ENCODE measurements at places on chromosomes 3 and 15.

GRCh38 chr3:182789371-182789770 lies 3.9 kb upstream of the ATP11B start:
- H3K4me3 ChIP-seq: no peak overlapping the region
- no peaks in the 10 kb centered on the region for H3K27me3 ChIP-seq
- peak; percentile 28 for DNase-seq
- H3K36me3 ChIP-seq: no peaks in the 10 kb centered on the region
- no peak overlapping the region for H3K27ac ChIP-seq

DNA sequence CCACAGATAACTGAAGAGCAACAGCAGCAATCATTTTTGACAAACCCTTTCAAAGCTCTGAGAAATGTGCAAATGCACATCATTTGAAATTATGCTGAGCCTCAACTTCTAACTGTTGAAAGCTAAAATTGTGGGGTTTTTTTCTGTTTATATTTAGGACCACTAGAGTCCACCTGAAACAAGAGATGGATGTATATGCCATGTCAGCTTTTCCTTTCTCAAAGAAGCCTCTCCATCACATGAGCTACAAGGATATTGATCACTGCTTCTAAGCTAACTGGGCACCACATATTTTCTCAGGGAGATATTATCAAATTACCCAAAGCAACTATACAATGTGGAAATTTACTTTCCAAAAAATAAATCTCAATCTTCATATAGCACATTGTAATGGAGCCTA lies 498.6 kb upstream of the ZNF385D start:
- no peaks in the 10 kb centered on the region for H3K27me3 ChIP-seq
- H3K27ac ChIP-seq: no peak overlapping the region
- no peaks in the 10 kb centered on the region for H3K4me1 ChIP-seq
- H3K36me3 ChIP-seq: no peaks in the 10 kb centered on the region
- H3K4me3 ChIP-seq: no peak overlapping the region

GRCh38 chr3:149848238-149848637 lies 35.2 kb downstream of the RNF13 start:
- no peaks in the 10 kb centered on the region for H3K4me1 ChIP-seq
- no peaks in the 10 kb centered on the region for H3K27me3 ChIP-seq
- DNase-seq: no peak
- H3K36me3 ChIP-seq: peaks cover 8% of the 10 kb centered on the region
- no peak overlapping the region for H3K27ac ChIP-seq

- peaks cover 7% of the 10 kb centered on the region for H3K27me3 ChIP-seq
- no peaks in the 10 kb centered on the region for H3K36me3 ChIP-seq
- DNase-seq: no peak
- H3K4me1 ChIP-seq: peaks cover 29% of the 10 kb centered on the region
- H3K27ac ChIP-seq: no peak overlapping the region
Observed at GRCh38 chr15:101440846-101441590, 48.5 kb downstream of the PCSK6 start.

- no peak for DNase-seq
- H3K4me3 ChIP-seq: no peak overlapping the region
- H3K27ac ChIP-seq: no peak overlapping the region
- H3K4me1 ChIP-seq: no peaks in the 10 kb centered on the region
- no peaks in the 10 kb centered on the region for H3K27me3 ChIP-seq
Observed at GRCh38 chr3:175805825-175806224, 946.7 kb downstream of the NAALADL2 start.

- no peaks in the 10 kb centered on the region for H3K27me3 ChIP-seq
- H3K27ac ChIP-seq: no peak overlapping the region
- no peak overlapping the region for H3K4me3 ChIP-seq
- H3K4me1 ChIP-seq: no peaks in the 10 kb centered on the region
Observed at GRCh38 chr3:114867835-114868503, 279.1 kb downstream of the ZBTB20 start.

GRCh38 chr3:94615275-94616065 lies 552.6 kb downstream of the NSUN3 start:
- no peaks in the 10 kb centered on the region for H3K4me1 ChIP-seq
- DNase-seq: no peak
- no peaks in the 10 kb centered on the region for H3K27me3 ChIP-seq
- H3K27ac ChIP-seq: no peak overlapping the region
- no peak overlapping the region for H3K4me3 ChIP-seq

DNA sequence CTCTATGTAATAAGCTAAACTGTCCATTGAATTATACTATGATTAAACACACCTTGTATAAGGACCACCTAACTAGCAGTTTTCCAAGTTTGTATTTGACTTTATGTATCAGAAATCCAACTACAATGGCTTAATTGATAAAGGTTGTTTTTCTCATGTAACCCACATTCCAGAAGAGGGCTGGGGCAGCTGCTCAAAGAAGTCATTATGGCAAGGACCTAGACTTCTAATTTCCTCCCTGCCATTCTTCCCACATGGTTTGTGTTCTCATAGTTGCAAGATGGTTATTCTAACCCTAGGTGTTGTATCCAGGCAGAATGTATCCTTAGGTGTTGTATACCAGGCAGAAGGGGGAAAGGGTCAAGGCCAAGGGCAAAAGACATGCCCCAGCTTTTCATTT lies 35.7 kb downstream of the GPR176 start:
- DNase-seq: no peak
- H3K4me1 ChIP-seq: no peaks in the 10 kb centered on the region
- no peak overlapping the region for H3K27ac ChIP-seq
- H3K4me3 ChIP-seq: no peak overlapping the region
- H3K27me3 ChIP-seq: no peaks in the 10 kb centered on the region

- peak; percentile 22 for DNase-seq
- no peak overlapping the region for H3K4me3 ChIP-seq
- no peak overlapping the region for H3K27ac ChIP-seq
- H3K27me3 ChIP-seq: no peaks in the 10 kb centered on the region
- H3K4me1 ChIP-seq: no peaks in the 10 kb centered on the region
Observed at GRCh38 chr3:155101398-155101797, 21.3 kb downstream of the MME start.

DNA sequence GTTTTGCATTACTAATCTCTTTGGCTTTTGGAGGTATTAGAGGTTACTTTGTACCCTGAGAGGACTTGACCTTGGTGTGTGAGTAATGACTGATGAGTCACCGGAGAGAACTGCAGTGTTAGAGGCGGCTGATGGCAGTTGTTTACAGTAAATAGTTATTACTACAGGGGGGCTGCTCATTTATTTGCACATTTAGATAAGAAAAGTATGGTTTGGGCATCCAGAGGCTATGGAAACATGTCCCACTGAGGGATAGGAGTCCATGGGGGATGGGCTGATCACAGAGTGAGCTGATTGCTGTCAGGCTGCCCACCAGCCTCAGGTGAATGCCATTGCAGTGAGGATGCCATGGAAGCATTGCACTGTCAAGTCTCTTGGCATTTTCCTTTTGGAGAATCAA lies 17.3 kb upstream of the STAC start:
- no peak overlapping the region for H3K27ac ChIP-seq
- no peaks in the 10 kb centered on the region for H3K36me3 ChIP-seq
- no peaks in the 10 kb centered on the region for H3K27me3 ChIP-seq
- H3K4me1 ChIP-seq: no peaks in the 10 kb centered on the region
- DNase-seq: no peak

- H3K27ac ChIP-seq: peak overlapping the region; percentile 57
- no peak overlapping the region for H3K4me3 ChIP-seq
- H3K4me1 ChIP-seq: peaks cover 53% of the 10 kb centered on the region
- H3K36me3 ChIP-seq: peaks cover 12% of the 10 kb centered on the region
- no peaks in the 10 kb centered on the region for H3K27me3 ChIP-seq
Observed at GRCh38 chr15:90062973-90063769, 39.1 kb downstream of the IDH2 start.

DNA sequence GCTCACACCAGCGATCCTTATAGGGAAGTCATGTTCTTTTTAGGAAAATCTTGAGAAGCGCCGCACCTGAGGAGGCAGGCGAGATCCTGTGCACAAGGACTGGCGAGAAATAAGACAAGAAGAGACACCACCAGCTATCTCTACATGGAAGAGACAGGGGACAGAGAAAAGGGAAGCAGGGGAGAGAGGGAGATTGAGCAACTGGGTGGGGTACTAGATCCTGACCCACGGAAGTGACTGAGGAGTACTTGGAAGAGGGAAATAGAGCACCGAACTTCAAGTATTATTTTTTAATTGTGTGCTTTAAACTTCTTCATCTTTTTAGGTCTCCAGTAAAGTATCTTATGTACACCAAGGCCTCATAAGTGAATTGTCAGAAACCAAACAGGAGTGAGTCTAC lies 742.0 kb upstream of the LMCD1 start:
- H3K4me3 ChIP-seq: no peak overlapping the region
- H3K4me1 ChIP-seq: no peaks in the 10 kb centered on the region
- H3K27ac ChIP-seq: no peak overlapping the region

GRCh38 chr3:143831994-143832393 lies 16.3 kb downstream of the SLC9A9 start:
- no peak overlapping the region for H3K27ac ChIP-seq
- H3K4me1 ChIP-seq: no peaks in the 10 kb centered on the region
- no peaks in the 10 kb centered on the region for H3K36me3 ChIP-seq
- DNase-seq: no peak
- H3K4me3 ChIP-seq: no peak overlapping the region
- H3K27me3 ChIP-seq: no peaks in the 10 kb centered on the region

- H3K36me3 ChIP-seq: no peaks in the 10 kb centered on the region
- no peaks in the 10 kb centered on the region for H3K27me3 ChIP-seq
Observed at GRCh38 chr3:147941969-147942368, 532.8 kb downstream of the ZIC1 start.

DNA sequence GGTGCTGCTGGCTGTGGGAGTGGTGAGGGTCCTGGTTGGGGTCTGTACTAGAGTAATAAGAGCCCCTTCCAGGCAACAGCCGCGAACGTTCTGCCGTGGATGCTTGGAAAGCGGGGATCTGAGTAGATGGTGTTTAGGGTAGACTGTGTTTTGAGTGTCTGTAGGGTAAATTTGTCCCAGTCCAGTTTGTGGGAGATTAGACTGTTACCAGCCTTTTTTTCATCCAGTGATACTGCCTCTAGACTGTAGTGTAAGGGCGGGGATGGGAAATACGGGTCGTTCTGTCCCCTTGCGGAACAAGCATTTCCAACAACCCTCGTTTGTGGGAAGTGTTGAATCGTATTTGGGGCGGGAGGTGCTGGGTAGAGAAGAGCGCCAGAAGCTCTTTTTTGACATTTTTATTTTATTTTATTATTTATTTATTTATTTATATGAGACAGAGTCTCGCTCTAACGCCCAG lies 424 bp downstream of the HAUS2 start:
- no peaks in the 10 kb centered on the region for H3K27me3 ChIP-seq
- DNase-seq: peak; percentile 74
- peak overlapping the region; percentile 97 for H3K27ac ChIP-seq
- peaks cover 13% of the 10 kb centered on the region for H3K4me1 ChIP-seq
- peaks cover 15% of the 10 kb centered on the region for H3K36me3 ChIP-seq

- DNase-seq: peak; percentile 72
- no peak overlapping the region for H3K4me3 ChIP-seq
- H3K36me3 ChIP-seq: no peaks in the 10 kb centered on the region
- peaks cover 3% of the 10 kb centered on the region for H3K4me1 ChIP-seq
- H3K27ac ChIP-seq: no peak overlapping the region
Observed at GRCh38 chr15:57861034-57861638, 154.6 kb downstream of the POLR2M start.

DNA sequence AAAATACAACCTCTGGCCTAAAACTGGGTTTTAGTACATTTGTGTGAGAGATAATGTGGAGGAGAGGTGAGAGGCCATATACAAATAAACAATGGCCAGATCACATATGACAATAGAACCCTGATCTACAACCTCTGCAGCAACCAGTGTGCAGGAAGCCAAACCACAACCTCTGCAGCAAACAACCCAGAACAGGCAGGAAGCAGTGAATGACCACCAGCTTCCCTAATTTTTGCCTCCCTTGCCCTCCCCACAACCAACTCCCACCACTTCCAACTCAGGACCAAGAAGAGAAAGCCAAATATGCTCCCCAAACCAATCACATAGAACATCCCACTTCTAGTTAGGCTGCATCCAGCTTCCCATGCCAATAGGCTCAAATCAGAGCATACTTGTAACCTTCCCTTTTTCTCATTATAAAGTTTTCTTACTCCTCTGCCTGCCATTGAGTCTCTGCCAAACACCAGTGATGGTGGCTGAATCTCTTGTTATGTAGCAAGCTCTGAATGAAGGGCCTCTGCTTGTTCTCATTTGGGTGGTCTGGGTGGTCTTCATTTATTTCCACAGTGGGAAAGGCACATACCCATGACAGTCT lies 102.6 kb upstream of the GAP43 start:
- H3K36me3 ChIP-seq: no peaks in the 10 kb centered on the region
- no peak overlapping the region for H3K4me3 ChIP-seq
- DNase-seq: no peak
- H3K4me1 ChIP-seq: peaks cover 7% of the 10 kb centered on the region

DNA sequence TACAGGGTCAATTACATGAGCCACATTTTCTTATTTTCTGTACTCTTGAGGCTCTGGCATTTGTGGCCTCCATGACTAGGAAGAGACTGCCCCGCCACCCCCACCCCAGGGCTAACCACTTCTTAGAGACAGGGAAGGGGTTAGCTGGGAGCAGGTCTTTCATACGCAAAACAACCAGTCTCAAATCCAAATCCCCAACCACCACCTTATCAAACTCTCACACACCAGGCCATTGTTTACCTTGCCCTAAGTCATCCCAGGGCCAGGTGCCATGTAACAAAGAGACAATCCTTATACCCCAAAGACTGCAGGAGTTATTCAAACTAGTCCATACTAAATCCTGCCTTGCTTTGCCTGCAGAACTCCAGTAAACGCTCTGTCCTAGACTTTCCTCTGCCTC lies 77.8 kb downstream of the B3GNT5 start:
- H3K4me1 ChIP-seq: no peaks in the 10 kb centered on the region
- H3K36me3 ChIP-seq: no peaks in the 10 kb centered on the region
- H3K27ac ChIP-seq: no peak overlapping the region
- no peak overlapping the region for H3K4me3 ChIP-seq
- no peak for DNase-seq
- no peaks in the 10 kb centered on the region for H3K27me3 ChIP-seq

DNA sequence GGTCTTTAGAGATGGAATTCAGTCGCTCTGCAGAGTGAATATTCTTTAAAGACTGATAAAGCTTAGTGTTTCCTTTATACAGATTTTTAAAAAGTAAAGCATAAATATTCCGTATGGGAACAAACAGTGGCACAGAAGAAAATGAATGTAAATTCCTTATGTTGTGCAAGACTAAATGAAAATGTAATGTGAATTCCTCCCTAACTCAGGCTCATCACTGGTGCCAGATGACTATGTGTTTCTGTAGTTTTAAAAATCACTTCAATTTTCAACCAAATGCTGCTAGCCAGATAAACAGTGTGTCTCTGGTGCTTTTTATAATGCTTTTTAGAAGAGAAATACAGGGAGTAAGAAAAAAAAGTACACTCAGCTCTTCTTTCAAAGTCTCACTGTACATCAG lies 154.8 kb upstream of the SNTN start:
- H3K27me3 ChIP-seq: no peaks in the 10 kb centered on the region
- no peaks in the 10 kb centered on the region for H3K4me1 ChIP-seq
- no peaks in the 10 kb centered on the region for H3K36me3 ChIP-seq
- no peak overlapping the region for H3K27ac ChIP-seq
- peak; percentile 7 for DNase-seq
- no peak overlapping the region for H3K4me3 ChIP-seq

GRCh38 chr3:26099692-26100091 lies 309.8 kb downstream of the OXSM start:
- H3K4me1 ChIP-seq: peaks cover 20% of the 10 kb centered on the region
- DNase-seq: peak; percentile 70
- H3K4me3 ChIP-seq: no peak overlapping the region
- H3K27ac ChIP-seq: peak overlapping the region; percentile 54

- no peak for DNase-seq
- no peaks in the 10 kb centered on the region for H3K36me3 ChIP-seq
- H3K4me3 ChIP-seq: no peak overlapping the region
- no peaks in the 10 kb centered on the region for H3K4me1 ChIP-seq
- H3K27me3 ChIP-seq: no peaks in the 10 kb centered on the region
- H3K27ac ChIP-seq: no peak overlapping the region
Observed at GRCh38 chr15:50252556-50252955, 13.0 kb downstream of the HDC start.
